Panc1 (cell line): ENCODE measurements at places on chromosomes 2 and 18.

- no peak for DNase-seq
These were observed 196.4 kb upstream of the ACVR2A start for GRCh38 chr2:147648471-147648870.

DNA sequence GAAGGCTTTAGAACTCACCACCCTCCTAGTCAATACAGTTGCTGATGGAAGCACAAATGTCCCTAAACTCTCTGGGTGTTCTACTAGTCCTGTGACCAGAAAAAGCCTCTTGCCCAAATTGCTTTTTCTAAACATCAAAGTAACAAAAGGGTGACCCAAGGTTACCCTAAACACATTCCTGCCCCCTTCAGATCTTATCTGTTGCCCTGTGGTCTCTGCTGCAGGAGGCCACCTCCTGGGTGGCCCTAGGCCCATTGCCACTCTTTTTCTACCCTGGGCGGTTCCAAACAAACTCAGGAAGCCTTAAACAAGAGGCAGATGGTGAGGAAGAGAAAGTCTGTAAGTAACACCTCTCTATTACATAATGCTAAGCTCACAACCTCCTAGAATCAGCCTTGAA is 3.3 kb downstream of the RNF152 start:
- no peak for DNase-seq

DNA sequence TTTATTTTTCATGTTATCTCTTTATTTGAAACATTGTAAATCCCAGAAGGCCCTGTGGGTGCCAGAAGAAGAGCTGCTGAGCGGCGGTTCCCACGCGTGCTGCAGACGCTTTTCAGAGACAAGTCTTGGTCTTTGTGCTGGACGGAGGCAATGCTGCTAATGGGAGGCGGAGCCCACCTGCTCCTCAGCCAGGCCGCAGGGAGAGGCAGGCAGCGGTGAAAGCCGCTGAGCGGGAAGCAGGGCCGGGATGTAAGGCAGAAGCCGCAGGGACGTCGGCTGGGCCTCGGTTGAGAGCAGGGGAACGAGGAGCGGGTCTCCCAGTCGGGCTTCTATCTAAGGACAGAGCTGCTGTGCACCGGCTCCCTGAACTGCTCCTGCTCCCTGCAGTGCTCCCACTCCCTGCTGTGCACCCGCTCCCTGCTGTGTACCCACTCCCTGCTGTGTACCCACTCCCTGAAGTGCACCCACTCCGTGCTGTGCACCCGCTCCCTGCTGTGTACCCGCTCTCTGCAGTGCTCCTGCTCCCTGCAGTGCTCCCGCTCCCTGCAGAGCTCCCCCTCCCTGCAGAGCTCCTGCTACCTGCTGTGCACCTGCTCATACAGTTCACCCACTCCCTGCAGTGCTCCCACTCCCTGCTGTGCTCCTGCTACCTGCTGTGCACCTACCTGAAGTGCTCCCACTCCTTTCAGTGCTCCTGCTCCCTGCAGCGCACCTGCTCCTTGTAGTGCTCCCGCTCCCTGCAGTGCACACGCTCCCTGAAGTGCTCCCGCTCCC is 16.4 kb downstream of the TMEM18 start:
- no peak for DNase-seq

GRCh38 chr2:73244580-73244979 is 10.5 kb downstream of the CCT7 start:
- no peak for DNase-seq

- DNase-seq, result no peak
These were observed 51.4 kb upstream of the MAP4K3 start for GRCh38 chr2:39488450-39488849.
